Breast epithelium (tissue), 4 donors: ENCODE measurements at places on chromosomes 5 and 9. TPM values are rescaled to one million over a fixed set of nuclear protein-coding genes. Genes with fewer than 3 reads are reported as not detected.

GRCh38 chr9:133783331-133783731, 45.2 kb upstream of the SARDH start:
- no peak for DNase-seq

DNA sequence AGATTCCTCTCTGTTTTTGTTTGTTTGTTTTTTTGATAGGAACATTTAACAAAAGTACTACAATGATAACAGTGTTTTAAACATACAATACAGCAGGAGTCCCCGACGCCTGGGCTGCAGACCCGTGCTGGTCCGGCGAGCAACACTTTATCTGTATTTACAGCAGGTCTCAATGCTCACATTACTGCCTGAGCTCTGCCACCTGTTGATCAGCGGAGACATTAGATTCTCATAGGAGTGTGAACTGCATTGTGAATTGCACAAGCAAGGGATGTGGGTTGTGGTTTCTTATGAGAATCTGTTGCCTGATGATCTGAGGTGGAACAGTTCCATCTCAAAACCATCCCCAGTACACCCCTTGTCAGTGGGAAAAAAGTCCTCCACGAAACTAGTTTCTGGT, 1068.5 kb upstream of the CDH10 start:
- no peak for DNase-seq

DNA sequence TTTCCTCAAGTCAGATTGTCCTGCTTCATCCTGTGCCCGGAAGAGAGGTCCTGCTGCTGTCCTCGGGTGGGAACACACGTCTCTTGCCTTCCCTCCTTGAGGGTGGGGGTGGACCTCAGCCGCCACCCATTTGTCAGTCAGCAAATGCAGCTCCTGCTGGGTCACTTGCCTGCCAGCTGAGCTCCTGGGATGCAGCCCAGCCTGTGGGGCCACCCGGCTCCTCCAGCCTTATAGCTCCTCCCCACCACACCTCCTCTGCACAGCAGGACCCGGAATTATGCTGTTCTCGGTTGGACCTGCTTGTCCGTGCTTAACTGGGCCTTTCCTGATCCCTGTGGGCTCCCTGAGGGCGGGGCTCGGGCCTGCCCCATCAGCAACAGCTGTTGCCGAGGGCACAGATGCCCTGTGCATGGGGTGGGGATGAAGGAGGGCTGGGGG, 52.7 kb downstream of the RXRA start:
- peak; percentile 61 for DNase-seq

- no peak for DNase-seq
Observed at GRCh38 chr5:149893403-149893931, 51.1 kb downstream of the PDE6A start.

RNF180 gene
- 22.7 TPM for total RNA-seq

CCL28 gene
- 4.0 TPM for total RNA-seq

RAB3C gene
- total RNA-seq: 0.29 TPM

DNA sequence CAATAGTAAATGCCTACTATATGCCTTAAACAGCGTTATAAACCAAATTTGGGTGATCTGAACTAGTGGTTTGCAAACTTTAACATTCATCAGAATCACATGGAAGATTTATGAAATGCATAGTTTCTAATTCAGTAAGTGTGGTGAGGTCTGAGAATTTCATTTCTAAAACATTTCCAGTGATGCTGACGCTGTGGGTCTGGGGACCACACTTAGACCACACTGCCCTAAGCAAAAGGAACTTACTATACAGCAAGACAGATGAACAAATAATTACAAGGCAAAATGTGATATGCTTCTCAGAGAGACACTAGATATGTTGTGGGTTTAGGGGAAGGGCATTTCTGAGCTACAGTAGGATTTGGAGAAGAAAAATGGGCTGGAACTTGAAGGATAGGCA, 72.6 kb downstream of the OXCT1 start:
- DNase-seq: no peak

- DNase-seq: no peak
Observed at GRCh38 chr9:89372979-89373378, 54.7 kb downstream of the SECISBP2 start.

DNA sequence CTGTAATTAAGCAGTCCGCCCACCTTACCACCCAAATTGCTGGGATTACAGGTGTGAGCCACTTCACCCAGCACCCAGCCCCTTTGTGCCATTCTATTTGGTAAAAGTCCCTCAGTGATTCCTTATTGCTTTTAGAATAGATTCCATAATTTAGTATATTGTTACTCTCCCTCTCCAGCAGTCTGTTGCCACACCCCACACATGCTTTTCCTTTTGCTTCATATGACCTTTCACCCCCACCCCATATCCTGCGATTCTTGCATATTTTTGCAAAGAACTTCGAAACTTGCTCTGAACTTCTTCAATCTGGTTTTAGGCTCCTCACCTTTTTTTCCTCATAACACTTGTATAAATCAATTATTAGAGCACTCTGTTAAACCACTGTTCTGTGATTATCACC, 100.2 kb downstream of the MTREX start:
- DNase-seq: no peak

- DNase-seq: no peak
Observed at GRCh38 chr5:78334811-78335210, 25.6 kb upstream of the SCAMP1 start.

DNA sequence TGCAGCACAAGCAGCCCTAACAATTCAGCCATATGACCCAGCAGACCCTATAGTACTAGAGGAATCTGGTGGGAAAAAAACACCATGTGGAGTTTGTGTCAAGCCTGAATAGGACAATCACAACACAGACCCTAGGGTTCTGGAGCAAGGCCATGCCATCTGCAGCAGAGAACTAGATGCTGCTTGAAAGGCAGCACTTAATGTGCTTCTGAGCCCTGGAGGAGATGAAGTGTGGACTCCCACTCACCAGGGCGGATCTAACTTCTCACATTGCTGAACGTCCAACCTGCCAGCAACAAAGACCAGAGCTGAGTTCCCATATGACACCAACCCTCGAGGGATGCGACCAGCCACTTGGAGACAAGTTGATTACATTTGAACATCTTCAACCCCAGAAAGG, 43.2 kb downstream of the GABBR2 start:
- no peak for DNase-seq

DNA sequence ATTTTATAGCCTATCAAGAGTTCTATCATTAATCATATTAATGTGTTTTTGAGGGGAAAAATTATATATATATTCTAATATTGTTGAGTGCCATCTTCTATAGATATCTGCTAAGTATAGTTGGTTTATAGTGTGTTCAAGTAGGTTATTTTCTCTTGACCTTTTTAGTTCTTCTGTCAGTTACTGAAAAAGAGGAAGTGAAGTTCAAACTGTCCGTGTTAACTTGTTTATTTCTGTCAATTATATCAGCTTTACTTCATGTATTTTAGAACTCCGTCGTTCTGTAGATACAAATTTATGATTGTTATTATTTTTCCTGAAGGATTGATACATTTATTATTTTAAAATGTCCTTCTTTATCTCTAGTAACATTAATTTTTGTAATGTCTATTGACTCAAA, 1209.1 kb downstream of the CDH12 start:
- DNase-seq: no peak

DNA sequence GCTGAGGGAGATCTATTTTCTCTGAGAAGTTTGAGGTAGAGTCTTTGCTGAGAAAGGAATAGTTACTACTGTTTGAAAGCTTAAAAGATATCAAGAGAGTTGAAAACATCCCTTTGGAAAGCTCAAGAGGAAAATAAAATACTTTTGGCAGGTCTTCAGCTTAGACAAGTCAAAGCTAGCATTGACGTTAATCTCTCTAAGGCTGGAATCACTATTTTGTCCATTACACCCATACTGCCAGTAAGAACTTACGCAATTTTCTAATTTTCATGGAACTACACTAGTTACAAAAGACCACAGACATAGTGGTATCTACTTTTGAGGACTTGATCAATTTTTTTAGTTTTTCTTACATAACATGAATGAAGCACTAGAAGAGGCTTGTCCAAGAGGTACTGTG, 494.9 kb downstream of the PSAT1 start:
- DNase-seq: no peak

- DNase-seq: no peak
Observed at GRCh38 chr5:56060276-56061110, 65.7 kb upstream of the IL6ST start.
